ENCODE measurements at places on chromosomes 12 and 14.

GRCh38 chr12:117144599-117144998 lies 45.4 kb upstream of the TESC start:
- DNase-seq = no peak

- no peak for DNase-seq
Observed at GRCh38 chr14:52856139-52856538, 64.7 kb upstream of the GNPNAT1 start.

DNA sequence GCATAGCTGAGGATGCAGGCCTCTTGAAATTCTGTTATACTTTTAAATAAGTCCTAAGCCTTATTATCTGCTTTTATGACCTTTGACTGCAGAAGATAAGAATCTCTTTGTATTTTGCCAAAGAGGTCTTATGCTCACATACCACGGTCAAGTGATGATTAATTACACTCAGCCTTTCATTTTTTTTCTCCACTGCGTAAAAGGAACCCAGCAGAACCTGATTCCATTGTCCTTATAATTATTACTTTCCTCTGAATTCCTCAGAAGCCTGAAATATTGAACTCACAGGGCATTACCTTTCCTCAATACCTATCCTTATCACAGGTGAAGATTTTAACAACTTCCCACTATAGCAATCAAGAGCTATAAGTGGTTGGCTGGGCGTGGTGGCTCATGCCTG lies 498.7 kb upstream of the RPL10L start:
- DNase-seq = no peak

- no peak for DNase-seq
Observed at GRCh38 chr12:131271724-131272123, 318.0 kb downstream of the ADGRD1 start.

- no peak for DNase-seq
Observed at GRCh38 chr14:51481643-51482042, 170.1 kb upstream of the FRMD6 start.

GRCh38 chr12:108833757-108834472 lies 23.5 kb downstream of the SSH1 start:
- DNase-seq = no peak

- peak; percentile 62 for DNase-seq
Observed at GRCh38 chr14:22982477-22983245, at the start of gene AJUBA. TSS of gene AJUBA (minus strand) at chr14:22982551. CDS start at chr14:22982266, 285 bp downstream.

- DNase-seq = no peak
Observed at GRCh38 chr12:57104292-57104910, 6.8 kb downstream of the STAT6 start.

- DNase-seq = no peak
Observed at GRCh38 chr14:94282991-94283723, 9.9 kb downstream of the SERPINA10 start.

- DNase-seq = no peak
Observed at GRCh38 chr12:132282031-132282949, 47.1 kb downstream of the GALNT9 start.

GRCh38 chr14:95527387-95528002 lies 7.4 kb upstream of the GLRX5 start:
- DNase-seq = no peak

- DNase-seq = no peak
Observed at GRCh38 chr12:54701940-54702592, 53.9 kb upstream of the DCD start.

- DNase-seq = no peak
Observed at GRCh38 chr14:74488786-74489397, 4.2 kb downstream of the NPC2 start.

DNA sequence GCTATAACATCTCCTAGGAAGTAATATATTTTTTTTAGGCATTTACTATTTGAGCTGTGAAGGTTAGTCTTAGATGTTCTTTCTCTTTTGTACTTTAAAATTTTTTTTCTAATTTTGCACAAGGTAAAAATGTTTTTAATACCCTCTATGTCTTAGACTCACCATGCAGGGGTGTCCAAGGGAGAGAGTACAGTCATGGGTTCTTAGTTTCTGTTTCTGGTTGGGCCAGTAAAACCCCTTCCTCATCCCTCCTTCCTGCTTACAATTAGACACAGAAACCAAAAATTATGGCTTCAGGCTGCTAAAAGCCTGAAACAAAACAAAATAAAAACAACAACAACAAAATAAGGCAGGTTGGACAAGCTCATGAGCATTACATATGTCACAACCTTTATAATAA lies 193.0 kb downstream of the SYT1 start:
- DNase-seq = no peak

DNA sequence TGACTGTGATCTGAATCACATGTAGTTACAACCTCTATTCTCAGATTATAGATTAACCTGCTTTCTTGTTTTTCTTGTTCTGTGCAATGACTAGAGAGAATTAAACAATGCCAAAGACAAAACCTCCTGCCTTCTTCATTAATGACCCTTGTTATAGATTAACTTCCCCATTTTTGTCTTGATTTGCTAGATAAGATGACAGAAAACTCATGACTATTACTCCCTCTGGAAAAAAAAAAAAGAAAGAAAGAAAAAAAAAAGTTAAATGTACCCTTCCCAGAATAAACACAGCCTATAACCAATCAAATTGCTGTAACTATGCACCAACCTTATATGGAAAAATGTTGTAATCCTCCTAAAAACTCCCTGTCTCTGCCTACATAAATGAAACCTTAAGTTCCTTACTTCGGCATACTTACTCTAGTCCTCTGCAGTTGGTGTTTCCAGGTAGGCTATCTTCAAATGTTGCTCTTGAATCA lies 41.1 kb upstream of the PCED1B start:
- DNase-seq = no peak

DNA sequence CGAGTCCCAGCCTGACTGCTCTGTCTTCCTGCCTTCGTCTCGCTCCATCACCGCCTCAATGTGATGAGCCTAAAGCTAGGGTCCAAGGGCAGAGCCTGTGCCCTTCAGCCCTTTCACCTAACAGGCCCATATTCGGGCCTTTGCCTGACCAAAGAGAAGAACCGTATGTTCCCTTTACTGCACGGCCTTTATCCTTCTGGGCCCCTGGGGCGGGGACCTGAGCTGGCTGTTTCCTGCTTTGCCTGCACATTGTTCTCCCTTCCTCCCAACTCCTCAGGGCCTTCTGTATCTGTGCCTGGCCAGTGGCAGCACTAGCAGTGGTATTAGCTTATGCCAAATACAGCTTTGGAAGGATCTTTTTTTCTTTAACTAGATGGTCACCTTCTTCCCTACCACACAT lies 8.5 kb upstream of the MYL6B start:
- no peak for DNase-seq

DNA sequence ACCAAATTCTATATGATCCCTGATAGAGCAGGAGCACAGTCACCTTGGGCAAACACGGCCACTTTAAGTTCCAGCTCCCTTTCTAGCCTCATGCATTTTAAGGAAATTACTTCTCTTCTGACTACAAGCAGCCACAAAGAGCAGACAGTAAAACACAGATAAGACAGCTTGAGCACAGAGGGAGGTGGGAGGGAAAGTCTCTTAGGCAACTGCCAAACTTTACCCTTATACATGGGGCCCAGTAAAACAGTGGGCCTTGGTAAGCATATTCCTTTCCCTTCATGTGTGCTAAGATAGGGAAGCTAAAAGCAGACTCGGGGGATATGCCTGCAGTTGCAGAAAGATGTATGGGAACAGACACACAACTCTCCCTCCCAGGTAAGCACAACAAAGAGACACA lies 235.9 kb downstream of the CPNE8 start:
- DNase-seq = no peak

DNA sequence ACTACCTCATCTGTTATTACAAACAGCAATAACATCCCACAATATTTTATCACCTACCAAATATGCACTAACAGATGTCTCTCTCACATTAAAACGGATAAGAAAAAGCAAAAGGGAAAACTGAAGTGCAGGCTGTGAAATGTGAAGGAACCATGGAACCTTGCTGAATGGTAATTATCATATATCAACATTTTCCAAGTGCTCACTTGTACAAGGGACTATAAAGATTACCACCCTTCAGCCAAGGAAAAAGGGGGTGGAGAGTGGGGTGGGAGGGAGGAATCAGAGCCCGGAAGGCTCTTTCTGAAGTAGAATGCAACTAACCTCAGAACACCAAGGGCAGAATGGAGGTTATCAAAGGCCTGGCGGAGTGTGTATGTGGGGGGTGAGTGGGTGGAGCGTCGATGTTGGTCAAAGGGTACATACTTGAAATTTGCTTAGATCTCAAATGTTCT lies 1.2 kb downstream of the SNX6 start:
- DNase-seq = no peak

DNA sequence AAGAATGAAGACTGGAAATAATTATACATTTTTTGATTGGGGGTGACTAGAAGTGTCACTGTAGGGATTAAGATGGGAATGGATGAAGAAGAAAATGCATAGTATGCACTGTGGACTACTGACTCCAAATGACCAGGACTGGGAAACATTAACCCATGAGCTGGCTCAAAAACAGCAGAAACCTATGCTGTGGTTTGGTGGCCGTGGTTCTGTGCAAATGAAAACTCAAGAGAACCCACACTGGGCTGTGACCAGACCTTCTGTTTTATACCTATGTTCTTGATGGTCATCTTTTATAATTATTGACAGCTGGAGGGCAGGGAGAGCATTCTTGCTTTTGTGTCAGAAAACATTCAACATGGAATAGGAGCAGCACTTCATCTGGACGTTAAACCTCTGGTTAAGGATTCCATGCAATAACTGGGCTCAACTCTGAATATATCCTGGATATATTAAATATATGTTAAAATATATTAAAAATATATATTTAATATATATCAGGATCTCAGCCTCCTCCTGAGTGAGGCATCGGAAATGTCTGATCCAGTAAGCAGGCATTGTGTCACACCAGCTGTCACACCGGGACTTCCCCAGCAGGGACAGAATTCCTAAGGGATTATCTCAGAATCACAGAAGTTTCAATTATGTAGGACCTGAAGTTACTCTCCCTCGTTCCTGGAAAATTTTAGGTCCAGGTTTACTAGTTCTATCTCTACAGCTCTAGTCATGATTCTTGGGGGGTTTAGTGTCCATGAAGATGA lies 48.5 kb downstream of the BBS10 start:
- DNase-seq = no peak

GRCh38 chr12:15350643-15351042 lies 28.3 kb downstream of the PTPRO start:
- no peak for DNase-seq

DNA sequence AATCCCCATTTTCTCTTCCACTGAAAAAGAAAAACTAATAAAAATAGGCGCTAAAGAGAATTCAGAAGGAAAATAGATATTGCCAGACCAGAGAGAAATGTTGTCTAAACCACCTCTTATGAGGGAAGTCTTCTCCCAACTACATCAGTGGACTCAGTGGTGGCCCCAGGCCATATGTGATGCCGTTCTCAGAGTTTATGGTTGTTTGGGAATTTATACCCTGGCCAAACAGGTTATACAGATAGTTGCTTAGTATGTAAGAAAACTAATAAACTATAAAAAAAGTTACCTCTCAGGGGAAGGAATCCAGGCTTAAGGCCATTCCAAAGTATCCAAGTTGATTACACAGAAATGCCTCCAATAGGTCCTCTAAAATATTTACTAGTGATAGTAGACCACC lies 103.4 kb upstream of the RBM19 start:
- no peak for DNase-seq

GRCh38 chr12:122958198-122958888 lies 7.9 kb downstream of the ABCB9 start:
- no peak for DNase-seq

DNA sequence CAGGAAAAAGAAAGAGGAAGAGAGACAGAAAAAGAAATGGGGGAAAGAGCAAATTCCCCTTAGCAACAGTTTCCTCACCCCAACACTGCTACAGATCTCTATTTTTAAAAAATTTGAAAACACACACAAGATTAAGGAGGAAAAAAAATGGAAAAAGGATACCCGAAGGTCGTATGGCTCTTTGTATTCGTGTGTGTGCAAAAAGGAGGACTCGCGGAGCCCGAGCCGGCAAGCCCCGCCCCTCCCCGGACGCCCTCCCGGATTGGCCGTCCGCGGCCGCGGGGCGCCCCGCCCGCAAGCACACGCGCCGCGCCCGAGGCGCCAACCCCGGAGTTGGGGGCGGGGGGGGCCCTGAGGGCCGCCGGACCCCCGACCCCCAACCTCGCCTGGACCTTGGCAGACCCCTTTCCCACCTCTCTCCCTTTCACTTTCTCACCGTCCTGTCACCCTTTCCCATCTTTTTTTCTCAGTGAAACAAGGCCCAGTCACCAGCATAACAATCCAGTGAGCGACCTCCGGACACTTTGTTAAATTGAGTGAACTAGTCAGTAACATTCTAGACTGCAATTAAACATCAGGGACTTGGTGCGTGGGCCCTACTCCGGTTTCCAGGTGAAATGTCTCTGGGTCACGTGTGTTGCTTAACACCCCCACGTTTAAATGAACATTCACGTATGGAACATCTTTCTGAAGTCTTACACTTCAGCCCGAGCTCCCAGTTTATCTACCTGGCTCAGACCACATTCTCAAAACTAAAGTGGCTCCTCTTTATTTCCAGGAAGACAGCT lies at the start of gene C14orf93:
TSS of gene C14orf93 (minus strand) at position 205 of the 788 bp plus-strand sequence. CDS start 11,120 bp downstream, outside the sequence.
- DNase-seq = peak; percentile 77

GRCh38 chr14:31320216-31320615 lies 100.1 kb downstream of the HEATR5A start:
- DNase-seq = no peak

DNA sequence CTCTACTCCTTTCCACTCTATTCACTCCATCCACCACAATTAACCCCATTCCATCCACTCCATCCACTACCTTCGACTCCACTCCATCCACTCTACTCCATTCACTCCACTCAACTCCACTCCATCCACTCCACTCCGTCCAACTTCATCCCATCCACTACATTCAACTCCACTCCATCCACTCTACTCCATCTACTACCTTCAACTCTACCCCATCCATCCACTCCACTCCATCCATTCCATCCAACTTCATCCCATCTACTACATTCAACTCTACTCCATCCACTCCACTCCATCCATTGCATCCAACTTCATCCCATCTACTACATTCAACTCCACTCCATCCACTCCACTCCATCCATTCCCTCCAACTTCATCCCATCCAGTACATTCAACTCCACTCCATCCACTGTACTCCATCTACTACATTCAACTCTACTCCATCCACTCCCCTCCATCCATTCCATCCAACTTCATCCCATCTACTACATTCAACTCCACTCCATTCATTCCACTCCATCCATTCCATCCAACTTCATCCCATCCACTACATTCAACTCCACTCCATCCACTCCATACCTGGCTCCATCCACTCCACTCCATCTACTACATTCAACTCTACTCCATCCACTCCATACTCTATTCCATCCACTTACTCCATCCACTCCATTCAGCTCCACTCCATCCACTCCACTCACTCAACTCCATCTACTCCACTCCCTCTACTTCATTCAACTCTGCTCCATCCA lies 16.4 kb downstream of the HNF1A start:
- no peak for DNase-seq

GRCh38 chr14:32383364-32384009 lies 54.4 kb downstream of the AKAP6 start:
- no peak for DNase-seq

GRCh38 chr12:68943848-68944247 lies 10.9 kb upstream of the CPM start:
- DNase-seq = no peak

GRCh38 chr12:101475751-101476305 lies 692 bp downstream of the SPIC start:
- DNase-seq = no peak

GRCh38 chr12:108854451-108855283 lies 2.7 kb downstream of the SSH1 start:
- DNase-seq = no peak

GRCh38 chr12:64883264-64884163 lies 59.1 kb downstream of the TBC1D30 start:
- DNase-seq = no peak

GRCh38 chr12:29425722-29426121 lies 44.8 kb upstream of the ERGIC2 start:
- no peak for DNase-seq

- DNase-seq = no peak
Observed at GRCh38 chr12:108967869-108968540, 52.9 kb downstream of the SVOP start.

Measured in activated B cell treated with CpG ODN at 0.5 μM for 24 hours (primary cell).